Dermis blood vessel endothelial cell (primary cell): ENCODE measurements at places on chromosomes 1 and 21. TPM values are rescaled to one million over a fixed set of nuclear protein-coding genes. Genes with fewer than 3 reads are reported as not detected.

DNA sequence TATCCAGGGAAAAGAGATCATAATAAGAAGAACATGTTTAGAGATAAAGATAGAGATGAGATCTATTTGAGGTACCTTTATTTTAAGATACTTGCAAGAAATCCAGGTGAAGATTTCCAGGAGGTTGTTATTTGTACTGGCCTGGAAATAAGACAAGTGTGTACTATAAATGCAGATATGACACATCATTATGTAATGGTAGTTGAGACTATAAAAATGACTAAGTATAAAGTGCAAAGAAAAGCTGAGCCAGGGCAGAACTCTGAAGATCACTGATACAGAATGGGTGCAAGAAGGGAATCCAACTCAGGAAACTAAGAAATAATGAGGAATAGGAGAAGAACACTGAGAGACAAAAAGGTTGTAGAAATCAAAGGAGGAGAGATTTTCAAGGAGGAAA is 378.2 kb upstream of the PBX1 start:
- DNase-seq, result no peak

GRCh38 chr1:43930949-43931275 is 2.7 kb upstream of the ARTN start:
- DNase-seq, result no peak

Gene TMEM82
- total RNA-seq, result not detected in 2 replicates

GRCh38 chr1:29800120-29800519 is 563.8 kb downstream of the PTPRU start:
- DNase-seq, result no peak

GRCh38 chr1:219292341-219292740 is 118.7 kb downstream of the LYPLAL1 start:
- no peak for DNase-seq

DNA sequence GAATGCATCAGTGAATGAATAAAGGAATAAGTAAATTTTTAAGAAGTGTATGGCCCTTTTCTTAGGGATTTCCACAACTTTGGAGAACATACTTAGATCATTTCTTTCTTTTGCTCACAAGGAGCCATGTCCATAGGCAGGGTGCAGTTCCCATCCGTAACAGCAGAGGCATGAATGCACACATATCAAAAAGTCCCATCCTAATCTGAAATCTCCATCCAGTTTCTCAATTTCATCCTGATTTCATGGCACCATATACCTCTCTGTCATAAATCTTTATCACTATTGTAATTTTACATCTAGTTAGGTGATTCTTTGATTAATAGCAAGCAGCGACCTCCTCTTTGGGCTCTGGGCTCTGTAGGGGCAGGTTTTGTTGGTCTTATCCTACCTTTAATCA is 359.2 kb downstream of the RRAGC start:
- peak; percentile 13 for DNase-seq

DNA sequence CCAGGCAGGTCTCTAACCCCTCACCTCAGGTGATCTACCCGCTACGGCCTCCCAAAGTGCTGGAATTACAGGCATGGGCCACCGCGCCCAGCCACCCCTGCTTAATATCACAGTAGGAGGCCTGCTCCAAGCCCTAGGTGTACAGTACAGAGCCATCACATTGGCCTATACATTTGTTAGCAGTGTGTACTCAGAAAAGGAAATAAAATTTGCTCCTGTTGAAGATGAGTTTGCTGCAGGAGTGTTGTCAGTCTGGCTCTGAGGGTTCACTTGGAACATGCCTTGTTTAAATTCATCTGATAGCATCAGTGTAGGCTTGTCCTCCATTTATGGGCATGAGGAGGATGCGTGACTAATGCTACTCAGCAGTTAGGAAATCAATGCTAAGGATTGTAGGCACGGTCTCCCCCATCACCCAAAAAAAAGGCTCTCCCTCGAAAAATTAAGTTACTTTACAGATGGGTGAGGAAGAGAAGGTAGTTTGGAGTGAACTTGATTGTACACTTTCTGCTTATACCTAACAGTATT is 4.6 kb upstream of the ENAH start:
- peak; percentile 76 for DNase-seq

- DNase-seq, result no peak
Measured at GRCh38 chr21:33059380-33059841, 10.5 kb upstream of the OLIG1 start.

Gene GPR25
- total RNA-seq, result not detected in 2 replicates

- DNase-seq, result no peak
Measured at GRCh38 chr1:56834137-56834900, 15.1 kb upstream of the FYB2 start.

DNA sequence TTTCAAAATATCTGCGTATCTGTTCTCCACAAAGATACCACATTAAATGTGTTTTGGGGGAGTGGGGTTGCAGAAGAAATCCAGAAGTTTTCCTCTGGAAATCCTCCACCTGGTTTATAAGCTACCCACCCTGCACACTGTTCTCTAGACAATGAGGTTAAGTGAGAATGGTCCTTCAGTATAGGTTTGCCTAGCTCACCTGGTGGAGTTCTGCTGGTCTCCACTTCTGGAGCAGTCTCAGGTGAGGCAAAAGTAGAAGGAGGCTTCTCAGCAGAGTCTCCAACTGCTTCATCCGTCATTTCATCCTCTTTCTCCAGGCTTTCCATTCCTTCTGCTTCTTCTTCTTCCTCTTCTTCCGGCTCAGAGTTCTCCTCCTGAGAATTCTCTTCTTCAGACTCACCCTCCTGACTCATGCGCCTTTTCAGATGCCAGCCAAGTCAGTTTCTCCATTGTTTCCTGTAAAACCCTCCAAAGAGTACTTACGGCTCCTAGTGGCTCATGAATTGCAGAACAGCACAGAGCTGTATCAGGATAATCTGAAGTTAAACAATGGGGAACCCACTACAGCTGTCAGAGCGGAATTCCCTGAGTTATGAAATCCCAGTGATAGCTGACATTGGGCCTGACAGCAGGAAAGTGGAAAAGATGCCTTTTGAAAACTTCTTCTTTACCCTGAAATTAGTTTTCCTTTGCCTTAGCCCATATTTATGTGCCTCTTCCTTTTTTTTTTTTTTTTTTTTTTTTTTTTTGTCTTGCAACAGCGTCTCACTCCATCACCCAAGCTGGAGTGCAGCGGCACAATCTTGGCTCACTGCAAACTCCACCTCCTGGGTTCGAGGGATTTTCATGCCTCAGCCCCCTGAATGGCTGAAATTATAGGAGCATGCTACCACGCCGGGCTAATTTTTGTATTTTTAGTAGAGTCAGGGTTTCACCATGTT is 38.5 kb downstream of the MSTO1 start:
- peak; percentile 88 for DNase-seq

GRCh38 chr1:179803104-179803503 is 60.0 kb downstream of the FAM163A start:
- DNase-seq, result no peak

Gene KRTAP21-2
- 0.68 TPM in 1 of 2 replicates, not detected in the other for total RNA-seq

DNA sequence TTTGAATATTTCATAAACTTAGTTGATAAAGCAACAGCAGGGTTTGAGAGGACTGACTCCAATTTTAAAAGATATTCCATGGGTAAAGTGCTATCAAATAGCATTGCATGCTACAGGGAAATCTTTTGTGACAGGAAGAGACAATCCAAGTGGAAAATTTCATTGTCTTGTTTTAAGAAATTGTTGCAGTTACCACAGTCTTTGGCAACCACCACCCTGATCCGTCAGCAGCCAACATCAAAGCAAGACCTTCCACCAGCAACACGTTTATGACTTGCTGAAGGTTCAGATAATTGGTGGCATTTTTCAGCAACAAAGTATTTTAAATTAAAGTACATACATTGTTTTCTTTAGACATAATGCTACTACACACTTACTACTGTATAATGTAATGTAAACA is 47.8 kb downstream of the ADGRL4 start:
- peak; percentile 12 for DNase-seq

GRCh38 chr1:7991504-7992440 is 30.3 kb downstream of the PARK7 start:
- DNase-seq, result no peak
